ENCODE measurements at places on chromosomes 4 and X.

DNA sequence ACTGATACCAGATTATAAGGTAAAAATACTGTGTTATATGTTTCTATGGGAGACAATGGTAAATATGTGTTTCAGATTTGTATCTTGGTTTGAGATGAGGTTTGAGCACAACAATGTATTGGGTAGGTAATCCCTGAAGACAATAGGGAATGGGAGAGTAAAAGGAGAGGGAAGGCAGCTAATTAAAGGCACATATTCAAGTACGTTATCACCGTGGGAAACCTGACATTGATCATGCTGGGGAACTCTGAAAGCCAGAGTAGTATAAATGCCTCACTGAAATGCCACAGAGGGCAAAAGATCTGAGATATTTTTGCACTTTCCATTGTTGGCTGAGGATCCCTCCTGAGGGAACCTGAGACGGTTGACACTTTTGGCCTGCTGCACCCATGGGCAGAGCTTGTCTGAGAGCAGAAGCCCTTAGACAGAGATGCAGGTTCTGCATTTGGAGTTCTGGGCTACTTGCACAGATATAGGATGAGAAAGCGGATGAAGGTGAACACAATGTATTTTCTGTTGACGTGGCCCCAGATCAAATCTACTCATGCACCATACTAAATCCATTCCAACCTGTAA is 506.7 kb downstream of the PCDH18 start:
- no peaks in the 10 kb centered on the region for H3K4me1 ChIP-seq
- H3K36me3 ChIP-seq: no peaks in the 10 kb centered on the region
- no peak for DNase-seq
- no peaks in the 10 kb centered on the region for H3K27me3 ChIP-seq
- H3K27ac ChIP-seq: no peak overlapping the region

GRCh38 chr4:6676722-6677558 is 16.7 kb upstream of the S100P start:
- H3K4me1 ChIP-seq: peaks cover 34% of the 10 kb centered on the region
- peak overlapping the region; percentile 38 for H3K27ac ChIP-seq
- H3K27me3 ChIP-seq: no peaks in the 10 kb centered on the region
- H3K4me3 ChIP-seq: peak overlapping the region; percentile 48
- peaks cover 32% of the 10 kb centered on the region for H3K36me3 ChIP-seq

- H3K27ac ChIP-seq: no peak overlapping the region
- no peak overlapping the region for H3K4me3 ChIP-seq
- DNase-seq: no peak
- H3K4me1 ChIP-seq: no peaks in the 10 kb centered on the region
Observed at GRCh38 chr4:173346074-173346473, 11.9 kb upstream of the HMGB2 start.

- H3K27ac ChIP-seq: peak overlapping the region; percentile 98
- H3K27me3 ChIP-seq: no peaks in the 10 kb centered on the region
- peaks cover 33% of the 10 kb centered on the region for H3K4me1 ChIP-seq
- H3K36me3 ChIP-seq: no peaks in the 10 kb centered on the region
Observed at GRCh38 chr4:143512978-143513313, 556 bp upstream of the SMARCA5 start.

DNA sequence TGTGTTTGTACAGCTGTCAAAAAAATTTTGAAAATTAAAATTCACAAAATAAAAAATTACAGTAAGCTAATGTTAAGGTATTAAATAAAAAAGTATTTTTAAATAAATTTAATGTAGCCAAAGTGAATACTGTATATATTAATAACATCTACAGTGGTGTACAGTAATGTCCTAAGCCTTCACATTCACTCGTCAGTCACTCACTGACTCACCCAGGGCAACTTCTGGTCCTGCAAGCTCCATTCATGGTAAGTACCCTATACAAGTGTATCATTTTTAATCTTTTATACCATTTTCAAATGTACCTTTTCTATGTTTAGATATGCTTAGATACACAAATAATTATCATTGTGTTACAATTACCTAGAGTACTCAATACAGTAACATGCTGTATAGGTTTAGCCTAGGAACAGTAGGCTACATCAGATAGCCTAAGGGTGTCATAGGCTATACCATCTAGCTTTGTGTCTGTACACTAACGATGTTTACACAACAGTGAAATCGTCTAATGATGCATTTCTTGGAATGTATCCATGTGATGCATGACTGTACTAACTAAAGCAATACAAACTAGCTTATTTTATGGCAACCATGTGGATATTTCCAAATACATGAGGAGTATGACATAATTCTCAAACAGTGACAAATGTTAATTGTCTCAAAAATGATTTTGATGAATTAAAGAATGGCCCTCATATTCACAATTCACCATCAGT is 13.7 kb downstream of the DDX60 start:
- peaks cover 11% of the 10 kb centered on the region for H3K36me3 ChIP-seq
- H3K4me3 ChIP-seq: no peak overlapping the region
- DNase-seq: no peak
- no peaks in the 10 kb centered on the region for H3K27me3 ChIP-seq

DNA sequence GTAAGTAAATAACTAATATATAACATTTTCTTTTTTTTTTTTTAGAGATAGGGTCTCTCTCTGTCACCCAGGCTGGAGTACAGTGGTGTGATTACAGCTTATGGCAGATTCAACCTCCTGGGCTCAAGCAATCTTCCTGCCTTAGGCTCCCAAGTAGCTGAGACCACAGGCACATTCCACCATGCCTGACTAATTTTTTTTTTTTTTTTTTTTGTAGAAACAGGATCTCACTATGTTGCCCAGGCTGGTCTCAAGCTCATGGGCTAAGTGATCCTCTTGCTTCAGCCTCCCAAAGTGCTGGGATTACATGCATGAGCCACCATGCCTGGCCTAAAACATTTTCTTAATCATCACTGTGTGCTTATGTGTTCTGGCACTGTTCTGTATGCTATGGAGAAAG is 32.8 kb downstream of the MGARP start:
- no peaks in the 10 kb centered on the region for H3K27me3 ChIP-seq
- DNase-seq: no peak
- no peaks in the 10 kb centered on the region for H3K4me1 ChIP-seq

DNA sequence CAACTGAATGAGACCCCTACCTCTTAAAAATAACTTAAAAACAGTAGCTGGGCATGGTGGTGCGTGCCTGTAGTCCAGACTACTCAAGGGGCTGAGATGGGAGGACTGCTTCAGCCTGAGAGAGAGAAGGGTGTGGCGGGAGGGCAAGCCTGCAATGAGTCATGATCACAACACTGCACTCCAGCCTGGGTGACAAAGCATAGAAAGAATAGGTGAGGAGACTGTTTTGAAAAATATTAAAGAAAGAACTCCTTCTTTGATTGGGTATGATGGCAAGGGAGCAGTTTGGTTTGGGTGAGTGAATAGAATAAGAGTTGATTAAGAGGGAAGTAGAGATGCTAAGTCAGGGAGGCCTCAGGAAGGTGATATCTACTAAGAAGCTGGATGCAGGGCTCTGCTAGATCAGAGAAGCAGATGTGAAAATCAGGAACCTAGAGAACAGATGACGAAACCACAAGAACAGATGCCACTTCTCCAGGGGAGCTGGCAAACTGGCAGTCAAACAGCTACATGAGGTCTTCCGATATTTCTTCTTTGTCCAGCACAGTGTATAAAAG is 318.6 kb downstream of the OPHN1 start:
- H3K36me3 ChIP-seq: no peaks in the 10 kb centered on the region
- H3K4me1 ChIP-seq: no peaks in the 10 kb centered on the region
- no peak overlapping the region for H3K4me3 ChIP-seq
- H3K27ac ChIP-seq: no peak overlapping the region
- no peaks in the 10 kb centered on the region for H3K27me3 ChIP-seq
- no peak for DNase-seq

- H3K36me3 ChIP-seq: no peaks in the 10 kb centered on the region
- no peaks in the 10 kb centered on the region for H3K27me3 ChIP-seq
- H3K4me1 ChIP-seq: peaks cover 57% of the 10 kb centered on the region
Observed at GRCh38 chr4:77852892-77853495, 9.6 kb upstream of the MRPL1 start.

DNA sequence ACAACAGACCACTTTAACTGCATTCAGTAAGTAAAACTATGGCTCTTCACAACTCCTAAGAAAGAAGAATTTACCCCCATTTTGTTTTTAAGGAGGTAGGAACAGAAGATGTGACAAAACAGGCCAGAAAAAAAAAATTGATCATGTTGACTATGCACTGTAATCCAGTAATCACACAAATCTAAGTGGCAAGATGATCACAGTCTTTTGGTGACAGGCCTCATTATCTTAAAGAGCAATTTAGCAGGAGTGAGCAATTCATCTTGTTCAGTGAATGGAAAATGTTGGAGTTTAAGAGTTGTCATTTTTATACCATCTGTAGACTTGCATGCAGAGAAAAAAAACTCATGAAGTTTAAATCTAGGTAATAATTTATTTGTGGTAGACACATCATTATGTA is 115.1 kb downstream of the SLC39A8 start:
- no peaks in the 10 kb centered on the region for H3K36me3 ChIP-seq
- no peaks in the 10 kb centered on the region for H3K4me1 ChIP-seq
- H3K4me3 ChIP-seq: no peak overlapping the region
- H3K27me3 ChIP-seq: no peaks in the 10 kb centered on the region

- no peaks in the 10 kb centered on the region for H3K36me3 ChIP-seq
- no peak for DNase-seq
- H3K4me3 ChIP-seq: no peak overlapping the region
- no peaks in the 10 kb centered on the region for H3K27me3 ChIP-seq
- no peaks in the 10 kb centered on the region for H3K4me1 ChIP-seq
Observed at GRCh38 chr4:28759064-28759463, 1898.4 kb downstream of the STIM2 start.

DNA sequence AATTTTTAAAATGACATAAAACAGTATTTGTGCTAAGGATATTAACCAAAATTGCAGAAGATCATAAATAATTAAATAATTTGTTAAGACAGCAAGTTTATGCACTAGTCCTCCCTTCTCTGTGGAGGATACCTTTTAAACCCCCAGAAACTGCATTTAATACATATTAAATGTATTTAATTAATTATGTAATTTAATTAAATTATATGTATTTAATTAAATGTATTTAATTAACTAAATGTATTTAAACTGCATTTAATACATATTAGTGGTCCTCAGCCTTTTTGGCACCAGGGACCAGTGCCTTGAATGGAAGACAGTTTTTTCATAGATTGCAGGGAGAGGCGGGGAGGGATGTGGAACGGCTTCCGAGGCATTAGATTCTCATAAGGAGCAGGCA is 404.6 kb downstream of the ARHGAP24 start:
- no peaks in the 10 kb centered on the region for H3K27me3 ChIP-seq
- H3K4me3 ChIP-seq: no peak overlapping the region

- no peak overlapping the region for H3K4me3 ChIP-seq
- no peak overlapping the region for H3K27ac ChIP-seq
- H3K36me3 ChIP-seq: no peaks in the 10 kb centered on the region
- no peaks in the 10 kb centered on the region for H3K27me3 ChIP-seq
- H3K4me1 ChIP-seq: no peaks in the 10 kb centered on the region
Observed at GRCh38 chr4:18404642-18405041, 383.1 kb upstream of the LCORL start.

DNA sequence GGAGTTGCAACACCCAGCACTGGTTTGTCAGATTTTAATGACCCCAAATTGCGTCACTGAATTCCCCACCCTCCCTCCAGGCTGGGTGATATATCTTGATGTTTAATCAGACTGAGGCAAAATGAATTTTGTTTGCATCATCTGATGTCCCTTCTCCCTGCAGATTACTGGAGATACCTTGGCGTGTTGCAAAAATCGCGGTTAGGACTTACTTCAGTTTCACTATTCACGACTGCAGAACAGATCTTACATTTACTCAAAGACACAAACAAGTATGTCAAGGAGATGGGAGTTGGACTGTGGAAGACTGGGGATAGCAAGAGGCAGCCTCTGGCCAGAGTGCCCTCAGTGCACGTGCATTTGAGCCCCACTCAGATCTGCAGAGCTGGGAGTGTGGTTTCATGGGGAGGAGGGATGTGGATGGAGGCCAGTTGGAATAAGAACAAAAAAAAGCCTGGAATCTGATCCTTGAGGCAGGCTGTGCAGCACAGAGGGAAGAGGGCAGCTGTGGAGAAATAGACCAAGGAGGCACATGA is 92.2 kb upstream of the MTM1 start:
- no peak overlapping the region for H3K4me3 ChIP-seq
- H3K36me3 ChIP-seq: no peaks in the 10 kb centered on the region
- DNase-seq: no peak
- peaks cover 3% of the 10 kb centered on the region for H3K4me1 ChIP-seq
- H3K27ac ChIP-seq: no peak overlapping the region

GRCh38 chr4:187480146-187481145 is 515.1 kb upstream of the ZFP42 start:
- H3K4me1 ChIP-seq: no peaks in the 10 kb centered on the region
- H3K27me3 ChIP-seq: no peaks in the 10 kb centered on the region
- no peak overlapping the region for H3K27ac ChIP-seq
- no peaks in the 10 kb centered on the region for H3K36me3 ChIP-seq
- no peak for DNase-seq

DNA sequence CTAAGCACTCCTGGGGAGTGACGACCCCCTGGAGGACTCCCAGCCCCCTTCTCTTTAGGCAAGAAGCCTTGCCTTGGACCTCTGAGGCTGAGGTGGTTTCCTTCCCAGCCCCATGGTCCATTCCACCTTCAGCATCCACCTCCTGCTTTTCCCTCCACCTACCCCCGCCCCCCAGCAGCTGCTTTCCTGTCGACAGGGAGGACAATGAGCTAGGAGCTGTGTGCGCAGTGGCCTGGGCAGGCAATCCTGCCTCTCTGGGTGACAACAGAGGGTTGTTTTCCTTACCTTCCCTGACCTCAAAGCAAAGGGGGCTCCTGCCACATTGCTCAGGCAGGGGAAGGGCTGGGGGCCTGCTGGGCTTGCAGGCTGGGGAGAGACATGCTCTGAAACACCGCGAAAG is 123.5 kb downstream of the BCOR start:
- H3K36me3 ChIP-seq: no peaks in the 10 kb centered on the region
- no peaks in the 10 kb centered on the region for H3K27me3 ChIP-seq
- DNase-seq: no peak
- no peak overlapping the region for H3K27ac ChIP-seq

GRCh38 chrX:16462912-16463311 is 187.0 kb upstream of the S100G start:
- no peak for DNase-seq
- H3K4me3 ChIP-seq: no peak overlapping the region
- no peaks in the 10 kb centered on the region for H3K27me3 ChIP-seq
- H3K4me1 ChIP-seq: no peaks in the 10 kb centered on the region
